ENCODE measurements at places on chromosomes 2 and 18.

GRCh38 chr18:52995875-52996274 lies 655.9 kb downstream of the DCC start:
- no peak for DNase-seq

GRCh38 chr2:143480086-143480485 lies 350.9 kb downstream of the ARHGAP15 start:
- DNase-seq: no peak

- DNase-seq: no peak
Observed at GRCh38 chr2:109703077-109703476, 88.9 kb downstream of the SOWAHC start.

DNA sequence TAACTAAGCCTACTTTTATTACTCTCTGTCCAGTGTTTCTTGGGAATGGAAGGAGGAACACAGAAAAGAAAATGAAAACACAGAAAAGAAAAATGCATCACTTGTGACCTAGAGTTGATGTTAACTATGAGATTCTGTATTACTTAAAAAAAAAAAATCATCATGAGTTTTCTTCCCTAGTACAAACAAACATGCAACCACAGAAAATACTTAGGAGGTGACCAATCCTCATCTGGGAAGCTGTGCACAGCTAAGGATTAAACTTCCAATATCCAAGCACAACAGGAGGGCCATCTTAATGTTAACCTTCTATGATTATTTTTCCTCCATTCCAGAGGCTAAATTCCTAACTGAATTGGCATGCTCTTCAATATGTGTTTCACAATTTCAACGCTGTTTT lies 1140.4 kb downstream of the LRP1B start:
- DNase-seq: no peak

GRCh38 chr2:144052083-144052482 lies 467.8 kb downstream of the ZEB2 start:
- DNase-seq: no peak

DNA sequence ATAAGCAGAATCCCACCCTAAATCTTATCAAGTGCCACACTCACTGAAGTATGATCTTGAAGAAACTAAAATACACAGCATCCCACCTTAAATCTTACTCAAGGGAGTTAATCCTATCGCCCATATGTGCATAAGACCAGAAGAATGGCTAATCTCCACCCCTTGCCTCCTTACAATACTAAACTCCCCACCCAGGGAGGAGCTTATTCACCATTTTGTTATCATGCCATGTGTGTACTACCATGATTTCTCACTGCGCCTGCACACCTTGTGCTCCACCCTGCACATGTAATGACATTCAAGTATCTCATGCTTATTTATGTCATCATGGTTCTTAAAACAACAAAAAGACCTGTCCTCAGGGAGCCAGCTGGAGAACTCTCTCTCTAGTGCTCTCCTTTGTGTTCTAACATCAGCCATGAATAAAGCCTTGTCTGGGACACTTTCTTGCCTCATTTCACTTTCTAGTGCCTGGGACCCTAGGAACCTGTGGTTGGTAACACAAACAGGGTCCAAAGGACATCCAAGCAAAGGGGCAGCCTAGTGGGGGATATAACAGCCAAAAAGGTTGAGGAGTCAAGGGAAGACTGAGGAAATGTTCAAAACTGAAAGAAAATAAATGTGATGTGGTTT lies 87.4 kb downstream of the SLC66A3 start:
- DNase-seq: no peak

DNA sequence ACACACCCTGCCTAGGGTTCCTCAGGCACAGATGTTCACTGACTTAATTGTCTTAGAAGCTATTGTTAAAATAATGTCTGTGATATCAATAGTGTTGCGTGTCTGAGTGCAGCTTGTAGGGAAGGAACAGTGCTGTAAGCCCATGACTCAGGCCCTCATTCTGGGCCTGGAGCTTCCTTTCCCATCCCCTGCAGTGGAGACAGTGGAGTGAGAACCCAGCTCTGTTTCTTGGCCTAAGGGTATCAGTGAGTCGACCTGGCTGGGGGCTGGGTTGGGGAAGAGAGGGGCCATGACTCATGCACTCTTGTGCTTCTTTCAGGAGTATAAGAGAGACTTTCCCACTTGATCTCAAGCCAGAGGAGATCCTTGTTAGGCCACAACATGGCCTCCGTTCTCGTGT lies 106.8 kb downstream of the HRH4 start:
- DNase-seq: no peak

DNA sequence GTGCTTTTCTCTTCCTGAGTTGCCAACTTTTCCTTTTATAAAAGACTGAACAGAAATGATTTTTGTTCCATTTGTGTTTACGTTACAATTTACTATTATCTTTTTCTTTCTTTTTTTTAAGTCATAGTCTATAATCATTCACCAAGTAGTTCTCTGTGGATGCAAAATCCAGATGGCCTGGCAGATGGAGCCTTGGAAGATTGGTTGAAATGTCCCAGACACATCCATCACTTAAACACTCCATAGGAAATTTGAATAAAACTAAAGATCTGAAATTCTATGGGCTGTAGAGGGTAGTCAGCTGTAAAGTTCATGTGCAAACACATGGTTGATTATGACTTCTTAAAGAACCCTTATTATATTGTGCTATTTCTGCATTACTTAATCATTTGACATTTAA lies 164.8 kb upstream of the DOCK10 start:
- DNase-seq: no peak

DNA sequence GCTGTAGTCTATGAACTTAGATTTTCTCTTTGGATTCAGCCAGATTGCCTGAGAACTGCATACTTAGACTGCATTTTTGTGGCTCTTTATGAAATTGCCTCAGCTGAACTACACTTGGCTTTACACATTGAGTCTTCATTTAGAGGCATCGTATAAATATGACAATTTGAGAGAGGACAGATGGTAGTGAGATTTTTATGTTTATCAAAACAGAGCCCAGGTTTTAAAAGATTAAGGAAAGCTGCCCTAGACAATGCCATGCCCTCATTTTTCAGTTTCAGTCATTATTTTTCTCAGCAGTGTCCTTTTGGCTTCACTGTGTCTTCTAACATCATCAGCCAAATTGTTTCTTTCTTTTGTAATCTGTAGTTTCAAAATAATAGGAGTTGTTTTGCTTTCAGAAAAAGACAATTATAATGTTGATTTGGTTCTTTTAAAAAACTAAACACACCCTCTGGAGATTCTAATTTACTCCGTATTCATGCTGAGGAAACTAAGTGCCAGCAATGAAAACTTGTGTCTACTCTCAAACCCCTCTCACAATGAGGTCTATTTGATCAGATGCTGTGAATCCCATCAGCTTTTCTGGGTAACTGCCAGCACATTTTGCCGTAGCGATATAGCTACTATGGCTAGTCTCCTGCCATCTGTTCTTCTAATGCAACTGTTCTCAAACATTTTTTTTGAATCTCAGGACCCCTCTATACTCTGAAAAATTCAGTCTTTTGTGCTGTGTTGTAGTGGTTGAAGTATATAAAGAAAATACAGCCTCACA lies 46.2 kb downstream of the TWSG1 start:
- DNase-seq: no peak

Measured in activated naive CD4-positive, alpha-beta T cell treated with anti-CD3 and anti-CD28 coated beads, Interleukin-2, amount 50 U/mL, for 16 hours (primary cell).